KBM-7 (cell line): ENCODE measurements at places on chromosomes 3 and 15.

DNA sequence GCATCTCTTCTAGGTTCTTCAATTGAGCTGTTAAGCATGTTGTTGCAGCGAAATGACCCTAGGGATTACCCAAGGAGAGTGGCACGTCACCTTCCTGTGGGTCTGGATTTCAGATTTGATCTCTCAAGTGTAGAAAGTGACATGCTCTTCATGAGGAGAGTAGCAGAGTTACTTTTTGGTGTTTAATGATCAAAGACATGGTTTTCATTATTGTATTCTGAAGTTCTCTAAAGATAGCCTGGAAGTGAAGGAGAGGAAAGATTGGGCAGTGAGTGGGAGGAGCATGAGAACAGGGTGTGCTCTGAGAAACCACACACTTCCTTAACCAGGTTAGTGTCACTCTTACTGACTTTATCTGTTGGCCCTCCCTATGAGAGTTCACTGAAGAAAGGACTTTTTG is 153.6 kb downstream of the AKAP13 start:
- peak; percentile 76 for DNase-seq

- DNase-seq, result no peak
Measured at GRCh38 chr3:131892331-131892730, 142.5 kb downstream of the CPNE4 start.

DNA sequence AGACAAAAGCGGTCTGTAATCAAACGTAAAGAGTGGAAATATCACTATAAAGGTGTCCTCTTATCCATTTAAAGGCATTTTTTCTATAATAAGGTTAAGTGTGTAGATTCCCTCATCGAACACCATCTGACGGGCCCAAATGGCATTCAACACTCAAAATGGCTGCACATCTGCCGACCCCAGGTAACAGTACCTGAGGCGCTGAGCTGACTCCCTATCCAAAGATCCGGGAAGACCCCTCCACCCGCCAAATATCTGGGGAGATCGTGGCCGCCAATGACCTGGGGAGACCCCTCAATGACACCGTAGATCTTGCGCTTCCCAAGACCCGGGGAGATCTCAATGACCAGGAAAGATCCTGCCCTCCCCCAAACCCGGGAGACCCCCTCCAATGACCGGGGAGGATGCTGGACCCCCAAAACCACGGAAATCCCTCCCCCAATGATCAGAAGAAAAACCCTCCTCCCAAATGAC is 476 bp downstream of the IP6K2 start:
- DNase-seq, result peak; percentile 32

DNA sequence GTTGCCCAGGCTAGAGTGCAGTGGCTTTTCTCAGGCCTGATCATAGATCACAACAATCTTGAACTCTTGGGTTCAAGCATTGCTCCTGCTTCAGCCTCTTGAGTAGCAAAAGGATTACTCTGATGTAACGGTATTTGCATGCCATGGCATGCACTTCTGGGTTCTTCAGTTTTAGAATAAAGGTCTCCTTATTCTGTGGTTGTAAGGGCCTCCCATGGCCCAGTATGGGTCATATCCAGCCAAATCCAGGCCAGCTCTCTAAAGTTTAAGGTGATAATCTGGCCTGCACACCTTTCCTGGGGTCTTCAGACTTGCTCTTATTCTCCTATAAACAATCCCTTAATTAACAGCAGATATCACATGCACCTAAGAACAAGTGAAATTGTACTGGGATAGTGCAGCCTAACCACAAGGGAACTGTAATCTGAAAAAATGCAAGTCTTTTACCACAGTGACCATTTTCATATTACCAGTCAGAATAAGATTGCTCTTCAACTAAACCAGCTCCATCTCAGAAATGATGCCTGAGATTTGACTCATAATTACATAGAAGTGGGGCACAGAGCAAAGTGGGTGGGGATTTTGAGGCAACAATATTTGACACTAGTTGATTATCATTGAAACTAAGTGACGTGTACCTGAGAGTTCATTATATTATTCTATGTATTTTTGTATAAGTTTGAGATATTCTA is 25.4 kb downstream of the COMMD2 start:
- DNase-seq, result no peak

DNA sequence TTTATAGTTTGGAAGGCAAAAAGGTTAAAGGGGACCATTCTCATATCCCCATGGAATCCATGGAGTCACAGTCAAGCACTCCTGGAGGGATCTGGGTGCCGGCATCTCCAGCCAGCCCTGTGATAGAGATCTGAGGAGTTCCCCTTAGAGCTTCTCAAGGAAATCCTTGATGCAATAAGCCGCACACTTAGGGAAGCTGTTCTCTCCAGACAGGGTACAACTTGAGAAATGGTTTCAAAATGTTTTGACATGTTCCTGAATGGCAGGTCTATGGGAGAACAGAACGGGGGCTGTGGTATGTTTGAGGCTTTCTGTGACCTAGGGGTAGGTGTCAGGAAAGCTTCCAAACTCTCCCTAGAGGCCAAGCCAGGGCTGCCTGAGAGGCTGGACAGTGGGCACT is 292.9 kb downstream of the TLE3 start:
- DNase-seq, result no peak

GRCh38 chr3:174083706-174084105 is 686.2 kb downstream of the NLGN1 start:
- no peak for DNase-seq

DNA sequence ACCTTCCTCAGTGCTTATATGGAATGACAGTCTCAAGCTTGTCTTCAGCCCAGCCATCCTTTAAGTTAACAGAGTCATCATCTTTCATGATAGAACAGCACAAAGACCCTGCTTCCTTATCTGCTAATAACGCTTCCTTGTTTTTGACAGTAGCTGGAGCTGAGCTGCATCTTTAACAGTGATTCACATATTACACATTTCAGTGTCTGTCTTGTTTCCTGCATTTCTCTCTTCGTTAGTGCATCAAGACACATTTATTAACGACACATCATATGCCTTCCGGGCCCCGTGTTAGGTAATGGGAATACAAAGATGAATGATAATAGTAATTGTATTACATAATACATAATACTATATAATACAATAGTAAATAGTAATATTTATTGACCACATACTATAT is 30.2 kb upstream of the GREM1 start:
- DNase-seq, result no peak

- no peak for DNase-seq
Measured at GRCh38 chr3:170560296-170560695, 25.6 kb downstream of the SLC7A14 start.

GRCh38 chr3:63967675-63968611 is 55.4 kb downstream of the PSMD6 start:
- DNase-seq, result peak; percentile 75

DNA sequence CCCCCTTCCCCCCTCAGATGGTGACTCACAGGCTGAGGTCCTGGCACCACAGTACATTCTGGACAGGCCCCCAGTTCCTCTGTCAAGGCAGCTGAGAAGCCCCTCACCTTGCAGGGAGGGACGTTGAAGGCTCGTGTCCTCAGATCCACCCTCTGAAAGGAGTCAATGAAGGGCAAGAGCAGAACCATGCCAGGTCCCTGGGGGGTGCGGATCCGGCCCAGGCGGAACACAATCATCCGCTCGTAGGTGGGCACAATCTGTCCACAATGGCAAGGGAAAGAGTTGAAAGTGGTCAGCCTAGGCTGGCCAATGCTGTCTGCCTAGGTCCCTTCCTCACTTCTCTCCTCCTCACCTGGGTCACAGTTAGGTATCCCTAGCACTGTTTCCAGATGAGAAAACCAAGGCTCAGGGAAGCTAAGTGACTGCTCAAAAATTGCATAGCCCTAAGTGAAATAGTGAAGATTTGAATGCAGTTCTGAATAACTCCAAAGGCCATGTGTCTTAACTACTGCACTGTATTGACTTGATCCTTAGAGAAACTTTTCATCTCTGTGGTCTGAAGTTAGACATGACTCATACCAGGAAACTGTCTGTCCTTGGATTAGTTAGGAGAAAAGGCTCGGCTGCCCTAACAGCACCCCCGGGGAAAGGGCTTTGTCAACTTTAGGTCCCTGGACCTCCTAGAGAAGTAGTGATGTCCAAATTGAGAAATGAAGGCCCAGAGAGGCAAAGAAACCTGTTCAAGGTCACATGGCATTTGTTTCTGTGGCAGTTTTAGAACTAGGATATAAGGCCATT is 2.9 kb downstream of the STOML1 start:
- DNase-seq, result no peak

DNA sequence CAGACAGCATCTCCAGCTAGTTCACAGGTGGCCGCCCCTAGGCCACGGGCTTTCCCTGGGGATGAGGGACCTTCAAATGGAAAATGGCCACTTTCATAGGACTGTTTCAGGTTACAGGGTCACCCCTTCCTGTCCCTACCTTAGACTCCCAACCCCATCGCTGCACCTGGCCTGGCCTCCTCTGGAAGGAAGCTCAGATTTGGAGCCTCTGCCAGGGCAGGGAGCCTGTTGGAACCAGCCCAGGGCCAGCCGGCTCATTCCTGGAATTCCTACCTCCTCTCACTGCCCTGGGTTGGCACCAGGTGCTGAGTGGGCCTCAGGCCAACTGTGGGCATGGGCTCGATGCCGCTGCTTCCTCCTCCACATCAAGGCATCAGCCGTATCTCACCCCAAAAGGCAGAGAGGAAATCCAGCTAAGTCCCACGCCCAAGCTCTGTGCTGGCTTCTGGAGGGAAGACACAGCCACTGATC is 42.2 kb downstream of the KLHL25 start:
- DNase-seq, result no peak

GRCh38 chr15:75532413-75533250 is 46.5 kb downstream of the PTPN9 start:
- DNase-seq, result peak; percentile 38

- DNase-seq, result no peak
Measured at GRCh38 chr3:182671942-182672341, 121.4 kb upstream of the ATP11B start.

- DNase-seq, result no peak
Measured at GRCh38 chr3:86815880-86816279, 175.1 kb downstream of the VGLL3 start.

- DNase-seq, result no peak
Measured at GRCh38 chr15:100760357-100760903, 119.2 kb upstream of the ALDH1A3 start.

DNA sequence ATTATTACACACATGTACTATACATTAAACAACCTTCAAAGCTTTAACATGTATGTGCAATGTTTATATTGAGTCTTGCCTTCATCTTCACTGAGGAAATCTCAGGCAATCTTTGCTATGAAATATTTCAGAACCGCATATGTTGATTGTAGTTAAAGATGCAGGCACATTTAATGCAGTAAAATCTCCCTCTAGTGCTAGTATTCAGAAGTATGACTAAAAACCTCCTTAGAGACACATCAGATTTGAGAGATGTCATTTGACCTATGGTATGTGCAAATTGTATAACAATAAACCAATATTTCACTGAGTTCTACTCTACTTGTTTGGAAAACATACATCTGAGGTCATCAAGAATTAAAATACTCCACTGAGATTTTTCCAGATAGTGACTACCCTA is 123.8 kb upstream of the C15orf61 start:
- DNase-seq, result no peak

DNA sequence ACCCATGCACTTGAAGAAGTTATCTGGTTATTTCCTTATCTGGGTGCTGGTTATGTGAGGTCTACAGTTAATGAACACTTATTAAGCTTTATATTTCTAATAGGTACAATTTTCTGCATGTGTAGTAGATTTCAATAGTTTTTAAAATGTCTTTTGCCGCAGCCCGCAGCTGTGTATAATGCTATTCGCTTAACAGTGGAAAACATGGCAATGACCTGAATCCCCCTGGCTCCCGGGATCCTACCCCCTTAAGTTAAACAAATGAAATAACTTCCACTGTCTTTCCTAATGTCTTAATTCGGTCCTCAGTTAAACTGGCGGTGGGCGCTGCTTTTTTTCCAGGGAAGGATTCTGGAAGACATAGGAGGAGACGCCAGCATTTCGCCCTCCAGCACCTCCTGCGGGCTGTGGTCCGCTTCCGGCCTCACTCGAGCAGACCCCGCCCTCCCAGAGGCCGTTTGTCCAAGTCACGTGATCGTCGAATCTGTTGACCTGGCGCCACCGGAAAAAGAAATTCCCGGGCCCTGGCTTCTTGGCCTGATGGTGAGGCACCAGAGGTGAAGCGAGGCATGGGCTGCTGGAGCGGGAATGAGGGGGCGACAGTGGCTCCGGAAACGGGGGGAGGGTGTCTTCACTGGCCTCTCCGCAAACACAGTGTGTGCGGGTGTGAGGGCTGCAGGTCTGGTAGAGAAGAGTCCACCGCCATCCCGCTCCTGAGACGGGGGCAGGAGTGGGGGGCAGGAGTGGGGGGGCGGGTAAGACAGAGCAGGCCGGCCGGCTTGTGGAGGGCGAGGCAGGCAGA is 45.6 kb upstream of the CSPG4 start:
- peak; percentile 95 for DNase-seq

DNA sequence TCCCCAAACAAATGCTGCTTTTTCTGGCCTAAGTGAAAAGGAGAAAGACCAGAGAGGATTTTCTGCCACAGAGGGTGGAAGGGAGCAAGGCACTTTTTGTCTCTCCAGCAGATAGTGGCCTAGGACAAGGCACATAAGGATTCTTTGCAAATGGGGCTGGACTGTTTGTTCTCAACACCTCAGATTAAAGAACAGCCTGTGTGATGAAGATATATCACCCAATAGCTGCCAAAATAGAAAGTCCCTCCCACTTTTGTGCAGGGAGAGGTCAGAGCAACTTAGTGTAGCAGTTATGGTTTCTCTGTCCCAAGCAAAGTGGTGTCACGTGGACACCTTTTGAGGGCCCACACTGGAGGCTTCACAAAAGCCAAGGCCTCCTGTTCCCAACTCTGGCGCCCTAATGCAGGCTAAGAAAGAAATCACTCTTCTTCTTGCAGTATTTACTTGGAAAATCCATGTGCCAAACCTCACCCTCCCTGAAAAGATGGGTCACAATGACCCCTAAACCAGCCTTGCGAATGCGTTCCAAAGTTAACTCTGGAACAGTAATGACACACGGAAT is 84.9 kb downstream of the LRIG1 start:
- DNase-seq, result no peak

DNA sequence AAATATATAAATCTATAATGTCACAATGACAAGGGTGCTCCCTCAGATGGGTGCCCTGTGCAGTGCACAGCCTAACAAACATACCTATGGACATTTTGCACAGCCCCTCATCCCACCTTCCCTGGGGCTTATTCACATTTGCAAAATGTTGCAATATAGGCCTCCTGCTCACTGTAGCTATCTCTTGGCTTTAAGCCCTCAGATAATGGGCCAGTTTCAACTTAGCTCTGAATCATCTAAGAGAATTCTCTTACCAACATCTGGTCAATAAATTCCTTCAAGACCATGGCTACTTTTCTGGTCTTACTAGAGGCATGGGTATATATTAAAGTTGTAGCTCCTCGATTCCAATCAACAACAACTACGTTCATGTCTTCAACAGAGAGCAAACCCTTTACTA is 17.9 kb downstream of the LIPH start:
- no peak for DNase-seq

- peak; percentile 12 for DNase-seq
Measured at GRCh38 chr15:38853608-38854007, 289.0 kb upstream of the RASGRP1 start.
